Nephron progenitor cell (in vitro differentiated cells): ENCODE measurements at places on chromosomes 11 and 22.
A peak's percentile ranks its signal among the peaks of the same experiment; 100 is the strongest.

GRCh38 chr11:67415501-67416304 lies at the start of gene CARNS1:
TSS of gene CARNS1 (plus strand) at chr11:67415678. CDS start at chr11:67416200, 522 bp downstream.
- no peak for DNase-seq

GRCh38 chr11:56845121-56845732 lies 96.7 kb upstream of the OR9G4 start:
- DNase-seq, result no peak

DNA sequence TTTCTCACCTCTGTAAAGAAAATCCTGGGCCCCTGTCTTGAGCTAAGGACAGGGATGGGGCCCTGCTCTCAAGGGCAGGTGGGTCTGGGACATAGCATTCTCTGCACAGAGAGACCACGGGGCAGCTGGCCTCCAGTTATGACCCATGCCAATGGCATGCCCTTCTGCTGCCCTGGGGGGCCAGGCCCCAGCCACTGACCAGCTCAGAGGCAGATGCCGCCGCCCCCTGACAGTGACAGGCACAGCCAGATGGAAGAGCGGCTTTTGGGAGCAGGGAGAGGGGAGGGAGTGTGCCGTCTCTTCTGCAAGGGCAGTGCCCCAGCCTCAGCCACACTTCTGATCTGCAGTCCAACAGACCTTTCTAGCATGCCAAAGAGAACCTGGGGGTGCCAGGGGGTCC lies 114.8 kb upstream of the NAV2 start:
- peak; percentile 14 for DNase-seq

- no peak for DNase-seq
Observed at GRCh38 chr11:71406681-71407080, 41.5 kb downstream of the DHCR7 start.

- peak; percentile 71 for DNase-seq
Observed at GRCh38 chr11:94623120-94623735, 56.1 kb downstream of the PIWIL4 start.
